T-helper 1 cell treated with Interleukin-12 subunit alpha and Interleukin-12 subunit beta and Interleukin-4 antibody, amounts not matched to agents 30 ng/mL and 1 ng/mL, for 36 hours (primary cell): ENCODE measurements at places on chromosomes 3 and 15. TPM values are rescaled to one million over a fixed set of nuclear protein-coding genes. Genes with fewer than 3 reads are reported as not detected.

The LYZL4 gene
- not detected in 2 replicates for total RNA-seq

The SLC12A8 gene
- 0.15 and 1.0 TPM in 2 replicates for total RNA-seq

The CLDN18 gene
- not detected in 2 replicates for total RNA-seq

The DOCK3 gene
- 1.5 and 1.6 TPM in 2 replicates for total RNA-seq

The HDDC3 gene
- total RNA-seq = 28.6 and 33.4 TPM in 2 replicates

The ZBTB20 gene
- total RNA-seq = 10.2 and 11.5 TPM in 2 replicates

The NFKBIZ gene
- 137 and 149 TPM in 2 replicates for total RNA-seq

The BLM gene
- 74.7 and 75.3 TPM in 2 replicates for total RNA-seq

The SLC25A38 gene
- 33.1 and 34.5 TPM in 2 replicates for total RNA-seq

The DAZL gene
- not detected in 2 replicates for total RNA-seq

The MEGF11 gene
- total RNA-seq = 0.78 TPM in 1 of 2 replicates, not detected in the other

The ASB14 gene
- not detected in 2 replicates for total RNA-seq

The SRGAP3 gene
- 1.3 and 1.6 TPM in 2 replicates for total RNA-seq

The FMN1 gene
- total RNA-seq = 0.05 TPM in 1 of 2 replicates, not detected in the other

The GCNT3 gene
- not detected in 2 replicates for total RNA-seq

The PTH1R gene
- total RNA-seq = not detected in 2 replicates

The KBTBD13 gene
- total RNA-seq = not detected in 2 replicates

The NUP210 gene
- total RNA-seq = 160 and 161 TPM in 2 replicates

The REC114 gene
- not detected in 2 replicates for total RNA-seq

The ALDH1L1 gene
- total RNA-seq = not detected in 2 replicates

The PARP3 gene
- total RNA-seq = 14.0 and 18.8 TPM in 2 replicates

The CHRNA5 gene
- total RNA-seq = 2.7 and 3.2 TPM in 2 replicates

The BTLA gene
- total RNA-seq = 37.8 and 42.6 TPM in 2 replicates

The CPNE4 gene
- total RNA-seq = 0.10 and 0.27 TPM in 2 replicates

The NLGN1 gene
- total RNA-seq = not detected in 2 replicates

The ABHD2 gene
- 64.3 and 65.0 TPM in 2 replicates for total RNA-seq

The TBC1D21 gene
- total RNA-seq = not detected in 2 replicates

The CCDC13 gene
- 0.20 and 0.54 TPM in 2 replicates for total RNA-seq

The HDC gene
- 0.20 and 0.61 TPM in 2 replicates for total RNA-seq

The CD276 gene
- 5.1 and 5.6 TPM in 2 replicates for total RNA-seq

The PML gene
- 111 and 130 TPM in 2 replicates for total RNA-seq

The HTR3E gene
- total RNA-seq = not detected in 2 replicates

The PRR20G gene
- total RNA-seq = not detected in 2 replicates

The MFAP1 gene
- 36.5 and 37.3 TPM in 2 replicates for total RNA-seq

The SLC22A14 gene
- total RNA-seq = not detected in 2 replicates

The RASL12 gene
- total RNA-seq = not detected in 2 replicates

The MED12L gene
- 1.4 and 2.2 TPM in 2 replicates for total RNA-seq

The KNL1 gene
- total RNA-seq = 36.6 and 43.4 TPM in 2 replicates

The ZNF662 gene
- total RNA-seq = 0.39 and 0.54 TPM in 2 replicates

The PDCD6IP gene
- total RNA-seq = 184 and 188 TPM in 2 replicates

The OR5H6 gene
- not detected in 2 replicates for total RNA-seq

The GATA2 gene
- total RNA-seq = 0.15 and 0.32 TPM in 2 replicates

The ATG7 gene
- 36.7 and 41.7 TPM in 2 replicates for total RNA-seq

The CCR1 gene
- total RNA-seq = 78.2 and 80.0 TPM in 2 replicates

The SUSD5 gene
- not detected in 2 replicates for total RNA-seq

The FGF7 gene
- total RNA-seq = 0.07 and 0.12 TPM in 2 replicates

The GPR176 gene
- 0.10 and 0.20 TPM in 2 replicates for total RNA-seq

The SST gene
- total RNA-seq = not detected in 2 replicates

The ENTPD3 gene
- not detected in 2 replicates for total RNA-seq

The HCLS1 gene
- total RNA-seq = 383 and 397 TPM in 2 replicates

The ANKRD63 gene
- not detected in 2 replicates for total RNA-seq

The UBA7 gene
- 272 and 275 TPM in 2 replicates for total RNA-seq

The VWA5B2 gene
- total RNA-seq = not detected in 2 replicates

The TNNC1 gene
- 0.74 and 1.3 TPM in 2 replicates for total RNA-seq

The C2CD4A gene
- total RNA-seq = not detected in 2 replicates
